Stimulated activated CD8-positive, alpha-beta memory T cell treated with anti-CD3 and anti-CD28 coated beads, Interleukin-4, amount 100 ng/mL, for 4 hours (primary cell): ENCODE measurements at places on chromosomes 11 and 22.

- DNase-seq = no peak
These were observed 1088.2 kb downstream of the TBC1D22A start for GRCh38 chr22:47850644-47851151.

- no peak for DNase-seq
These were observed 101.1 kb upstream of the APOA1 start for GRCh38 chr11:116938471-116939070.

- DNase-seq = no peak
These were observed 340.1 kb downstream of the MN1 start for GRCh38 chr22:27461470-27461869.

DNA sequence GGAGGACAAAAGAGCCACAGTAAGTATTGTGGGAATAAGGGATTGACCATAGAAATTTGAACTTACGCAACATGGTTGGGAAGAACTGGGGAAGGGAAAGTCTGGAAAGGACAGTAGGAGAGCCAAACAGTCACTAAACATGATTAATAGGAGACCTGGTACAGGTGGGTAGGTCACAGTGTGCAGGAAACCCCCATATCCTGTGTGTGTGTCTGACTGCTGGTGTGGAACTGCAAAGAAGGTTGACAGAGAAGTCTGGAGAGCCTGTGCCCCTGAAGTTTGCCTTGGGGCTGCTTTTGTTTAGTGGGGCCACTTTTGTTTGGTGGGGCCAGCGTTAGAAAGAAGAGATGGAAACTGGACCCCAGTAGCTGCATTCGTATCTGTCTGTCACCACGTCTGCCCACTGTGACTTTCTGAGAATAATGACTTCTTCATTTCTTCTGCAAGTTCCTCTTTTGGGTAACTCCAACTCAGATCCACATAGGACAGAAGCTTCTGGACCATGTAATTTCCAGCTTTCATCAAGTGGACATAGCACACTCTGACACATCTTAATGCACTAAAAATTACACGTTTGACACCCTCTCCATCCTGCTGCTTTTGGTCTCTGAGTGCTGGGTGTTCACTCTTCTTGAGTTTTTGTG lies 126.8 kb upstream of the RAG2 start:
- DNase-seq = no peak

GRCh38 chr22:19622061-19622441 lies 92.3 kb upstream of the SEPTIN5 start:
- no peak for DNase-seq

GRCh38 chr11:93564895-93565294 lies 21.7 kb upstream of the SMCO4 start:
- DNase-seq = no peak

DNA sequence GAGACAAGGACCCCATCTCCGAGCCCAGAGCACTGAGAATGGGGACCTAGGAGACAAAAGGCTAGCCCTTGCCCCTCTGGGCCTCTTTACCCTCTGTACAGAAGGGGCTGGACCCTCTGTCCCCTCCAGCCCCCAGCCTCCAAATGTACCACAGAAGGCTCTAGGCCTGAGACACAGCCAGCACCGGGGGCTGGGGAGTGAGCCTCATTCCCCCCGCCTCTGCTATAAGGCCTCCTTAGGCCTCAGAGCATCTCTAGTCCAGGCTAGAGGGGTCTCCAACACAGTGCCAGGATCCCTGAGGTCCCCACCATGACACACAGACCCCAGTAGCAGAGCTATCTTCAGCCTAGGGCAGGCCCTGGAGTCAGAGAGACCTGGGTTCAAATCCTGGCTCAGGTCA lies 4.8 kb downstream of the SMTN start:
- no peak for DNase-seq

GRCh38 chr22:35437049-35437448 lies 37.1 kb downstream of the MCM5 start:
- DNase-seq = no peak

DNA sequence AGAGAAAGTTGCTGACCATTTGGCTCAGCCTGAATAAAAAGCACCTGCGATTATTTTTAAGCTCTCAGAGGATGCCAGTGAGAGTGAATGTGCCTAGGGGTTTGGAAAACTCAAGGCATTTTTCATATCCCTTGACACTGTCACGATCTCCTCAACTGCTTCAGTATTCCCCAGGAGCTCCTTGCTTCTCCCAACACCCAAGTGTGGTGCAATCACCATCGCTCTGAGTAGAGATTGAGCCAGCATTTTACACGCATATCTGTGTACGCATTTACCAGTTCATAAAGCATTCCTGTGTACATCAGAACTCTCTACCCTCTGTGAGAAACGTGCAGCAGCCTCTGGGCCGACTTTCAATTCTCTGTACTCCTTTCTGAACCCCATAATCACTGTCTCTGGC lies 1.3 kb downstream of the SRRD start:
- DNase-seq = no peak

DNA sequence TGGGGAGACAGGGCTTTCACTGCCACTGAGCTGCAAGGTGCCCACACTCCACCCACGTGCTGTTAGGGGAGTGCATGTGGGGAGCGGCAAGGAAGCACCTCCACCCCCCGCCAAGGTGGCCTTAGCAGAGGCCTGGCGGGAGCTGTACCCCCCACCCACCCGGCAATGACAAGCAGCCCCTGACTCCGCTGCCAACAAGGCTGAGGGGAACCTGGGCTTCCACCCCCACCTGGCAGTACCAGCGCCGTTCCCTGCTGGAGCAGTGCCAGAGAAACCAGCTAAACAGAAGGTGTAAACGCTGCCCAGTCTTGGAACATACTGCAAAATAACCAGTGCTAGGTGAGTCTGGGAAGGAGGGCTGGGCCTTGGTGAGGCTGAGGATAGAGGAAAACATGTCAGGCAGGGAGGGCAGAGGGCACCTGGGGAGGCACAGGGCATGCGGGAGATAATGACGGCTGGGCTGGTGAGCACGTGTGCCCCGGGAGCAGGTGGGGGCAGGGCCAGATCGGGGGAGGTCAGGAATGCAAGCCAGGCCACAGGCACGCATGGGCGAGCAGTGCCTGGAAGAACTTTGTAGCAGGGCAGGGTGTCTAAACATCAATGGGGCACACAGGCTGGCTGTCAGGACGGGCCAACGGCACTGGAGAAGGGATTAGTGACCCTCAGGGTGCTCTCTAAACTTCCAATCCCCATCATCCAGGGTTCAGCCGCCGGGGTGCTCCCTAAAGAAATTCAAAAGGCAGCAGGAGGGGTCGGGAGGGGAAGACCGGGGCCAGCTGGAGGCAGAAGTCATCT lies 6.6 kb downstream of the CERK start:
- DNase-seq = no peak

GRCh38 chr11:105641433-105641832 lies 31.6 kb downstream of the GRIA4 start:
- DNase-seq = no peak

- DNase-seq = no peak
These were observed 83.7 kb downstream of the TRIM29 start for GRCh38 chr11:120054016-120054752.

- no peak for DNase-seq
These were observed 51.6 kb downstream of the TBC1D22A start for GRCh38 chr22:46813816-46814597.

GRCh38 chr11:61254403-61255025 lies 13.5 kb downstream of the PGA5 start:
- DNase-seq = peak; percentile 12

DNA sequence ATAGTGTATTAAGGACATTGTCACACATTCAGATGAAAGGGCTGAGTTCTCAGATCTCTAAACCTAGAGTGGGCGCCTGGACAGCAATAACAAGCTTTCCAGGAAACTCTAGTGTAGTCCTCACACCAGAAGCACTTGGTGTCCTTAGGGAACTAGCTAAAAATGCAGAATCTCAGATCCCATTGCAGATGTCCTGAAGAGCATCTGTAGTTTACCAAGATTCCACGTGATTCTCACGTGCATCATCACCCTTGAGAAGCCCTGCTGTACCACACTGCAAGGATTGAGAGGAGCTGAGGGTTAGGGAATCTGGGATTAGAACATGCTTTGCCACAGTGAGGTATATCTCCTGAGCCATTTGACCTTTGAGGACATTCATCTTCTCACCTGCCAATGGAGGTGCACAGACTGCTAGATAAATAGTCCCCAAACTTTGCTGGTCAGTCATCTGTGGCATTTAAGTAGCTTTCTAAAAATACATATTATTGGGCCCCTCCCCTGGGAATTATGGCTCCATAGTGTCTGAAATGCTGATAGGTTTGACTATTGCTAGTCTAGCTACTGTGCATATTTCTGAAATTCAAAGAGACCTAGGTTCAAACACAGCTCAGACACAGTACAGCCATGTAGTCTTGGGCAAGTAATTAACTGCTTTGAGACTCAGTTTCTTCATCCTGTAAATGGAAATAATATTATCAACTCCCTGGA lies 1068.9 kb downstream of the OPCML start:
- no peak for DNase-seq

GRCh38 chr11:134139303-134139872 lies 70.5 kb downstream of the JAM3 start:
- DNase-seq = no peak

GRCh38 chr11:76695133-76695532 lies 24.6 kb upstream of the LRRC32 start:
- no peak for DNase-seq

DNA sequence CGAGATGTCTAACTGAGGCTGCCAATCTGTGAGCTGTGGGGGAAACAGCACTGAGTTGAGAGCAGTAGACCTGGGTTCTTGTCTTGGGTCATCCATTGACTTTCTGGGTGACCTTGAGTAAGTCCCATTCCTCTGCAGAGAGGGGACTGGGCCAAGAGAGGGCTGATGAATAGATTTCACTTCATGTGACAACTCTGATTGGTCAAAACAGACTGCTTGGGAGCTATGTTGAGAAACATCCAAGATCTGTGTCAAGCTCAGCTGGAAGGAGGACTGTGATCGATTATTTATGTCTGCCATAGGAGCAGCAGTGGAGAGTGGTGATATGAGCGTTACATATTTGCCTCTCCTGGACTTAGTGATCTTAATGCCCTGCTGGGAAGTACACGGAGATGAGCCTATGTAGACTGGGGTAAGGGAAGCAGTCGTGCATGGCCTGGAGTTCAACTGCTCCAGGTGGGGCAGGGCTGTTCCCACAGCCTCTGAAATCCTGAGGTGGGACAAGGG lies 47.7 kb downstream of the OTOG start:
- DNase-seq = no peak

- DNase-seq = peak; percentile 78
These were observed 5.0 kb downstream of the IGSF22 start for GRCh38 chr11:18720808-18721560.

DNA sequence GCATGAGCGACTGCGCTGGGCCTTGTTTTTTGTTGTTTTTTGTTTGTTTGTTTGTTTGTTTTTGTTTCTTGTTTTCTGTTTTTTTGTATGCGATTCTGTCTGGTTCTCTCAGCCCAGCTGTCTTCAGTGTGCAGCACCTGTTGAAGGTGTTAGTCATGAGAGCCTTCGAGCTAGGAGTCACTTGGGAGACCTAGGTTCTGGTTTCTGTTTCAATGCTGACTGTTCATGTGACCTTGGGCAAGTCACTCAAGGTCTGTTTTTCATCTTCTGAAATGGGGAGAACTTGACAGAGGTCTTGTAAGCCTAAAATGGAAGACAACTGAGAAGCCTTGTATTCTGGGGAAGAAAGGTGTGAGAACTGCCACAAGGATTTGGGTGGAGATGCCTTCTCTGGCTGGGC lies 1.8 kb downstream of the DCPS start:
- no peak for DNase-seq

DNA sequence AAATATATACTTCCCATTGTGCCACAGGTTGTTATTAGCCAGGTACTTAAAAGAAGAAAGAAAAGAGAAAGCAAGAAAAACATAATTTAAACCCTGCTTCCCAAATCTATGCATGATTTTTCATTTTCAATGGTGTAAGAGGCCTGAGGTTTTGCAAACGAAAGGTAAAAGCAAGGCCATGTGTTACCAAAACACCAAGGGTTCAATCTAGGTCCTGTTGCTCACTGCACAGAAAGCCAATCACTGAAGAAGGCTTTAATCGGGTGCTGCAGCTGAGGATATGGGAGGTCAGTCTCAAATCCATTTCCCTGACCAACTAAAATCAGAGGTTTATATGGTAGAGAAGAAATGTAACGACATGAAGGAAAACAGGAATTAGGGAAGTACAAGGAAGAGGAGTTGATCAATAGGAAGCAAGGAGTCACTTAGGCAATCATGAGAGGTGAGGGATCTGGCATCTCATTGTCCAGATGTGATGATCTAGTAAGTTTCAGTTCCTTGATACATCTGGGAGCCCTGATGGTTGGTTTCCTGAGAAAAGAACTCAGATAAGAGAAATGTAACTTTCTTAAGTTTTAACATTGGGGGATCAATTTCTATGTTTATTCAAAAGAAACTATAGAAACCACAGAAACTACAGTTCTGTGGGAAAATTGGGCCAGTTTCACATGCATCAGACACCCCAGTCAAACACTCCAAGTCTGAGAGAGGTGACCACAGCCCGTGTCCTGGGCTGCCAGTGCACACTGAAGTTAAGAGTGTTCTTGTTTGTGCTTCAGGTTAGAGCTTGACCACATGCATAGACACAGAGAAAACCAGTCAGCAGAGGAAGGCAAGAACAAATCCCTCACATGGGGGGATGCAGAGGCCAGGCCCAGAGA lies 18.1 kb upstream of the DKK3 start:
- no peak for DNase-seq

- no peak for DNase-seq
These were observed 20.1 kb upstream of the SWAP70 start for GRCh38 chr11:9643751-9644150.

GRCh38 chr22:24819911-24820461 lies 14.0 kb downstream of the SGSM1 start:
- no peak for DNase-seq

- no peak for DNase-seq
These were observed 12.7 kb downstream of the MAFF start for GRCh38 chr22:38214302-38215056.

- no peak for DNase-seq
These were observed 290.2 kb downstream of the SWAP70 start for GRCh38 chr11:9953994-9954626.

- no peak for DNase-seq
These were observed 6.4 kb upstream of the JAM3 start for GRCh38 chr11:134062265-134063123.

DNA sequence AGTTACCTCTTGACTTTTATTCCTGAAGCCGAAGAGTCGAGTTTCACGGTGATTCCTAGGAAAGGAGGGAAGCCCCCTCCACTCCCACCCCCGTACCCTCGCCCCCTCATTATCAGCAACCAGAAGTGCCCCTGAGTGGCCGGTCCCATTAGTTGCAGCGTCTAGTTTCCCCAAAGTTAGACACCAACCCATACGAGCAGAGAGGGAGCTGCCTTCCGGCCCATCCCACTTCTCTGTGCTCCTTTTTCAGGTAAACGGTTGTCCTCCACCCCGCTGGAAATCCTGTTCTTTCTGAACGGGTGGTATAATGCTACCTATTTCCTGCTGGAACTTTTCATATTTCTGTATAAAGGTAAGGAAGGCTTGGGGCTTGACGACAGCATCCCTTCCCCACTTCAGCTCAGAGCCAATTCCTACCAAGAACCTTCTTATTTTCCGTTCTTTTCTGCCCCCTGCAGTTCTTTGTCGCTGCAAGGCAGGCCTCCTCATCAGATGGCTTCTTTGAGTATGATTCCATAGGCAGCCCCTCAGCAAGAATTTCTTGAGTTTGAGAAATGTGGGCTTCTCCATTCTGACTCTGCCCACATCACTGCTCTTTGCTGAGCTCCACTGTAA lies 701 bp downstream of the TMEM216 start:
- no peak for DNase-seq
